ENCODE measurements at places on chromosomes 6 and 20. TPM values are rescaled to one million over a fixed set of nuclear protein-coding genes. Genes with fewer than 3 reads are reported as not detected.
A peak's percentile ranks its signal among the peaks of the same experiment; 100 is the strongest.

DNA sequence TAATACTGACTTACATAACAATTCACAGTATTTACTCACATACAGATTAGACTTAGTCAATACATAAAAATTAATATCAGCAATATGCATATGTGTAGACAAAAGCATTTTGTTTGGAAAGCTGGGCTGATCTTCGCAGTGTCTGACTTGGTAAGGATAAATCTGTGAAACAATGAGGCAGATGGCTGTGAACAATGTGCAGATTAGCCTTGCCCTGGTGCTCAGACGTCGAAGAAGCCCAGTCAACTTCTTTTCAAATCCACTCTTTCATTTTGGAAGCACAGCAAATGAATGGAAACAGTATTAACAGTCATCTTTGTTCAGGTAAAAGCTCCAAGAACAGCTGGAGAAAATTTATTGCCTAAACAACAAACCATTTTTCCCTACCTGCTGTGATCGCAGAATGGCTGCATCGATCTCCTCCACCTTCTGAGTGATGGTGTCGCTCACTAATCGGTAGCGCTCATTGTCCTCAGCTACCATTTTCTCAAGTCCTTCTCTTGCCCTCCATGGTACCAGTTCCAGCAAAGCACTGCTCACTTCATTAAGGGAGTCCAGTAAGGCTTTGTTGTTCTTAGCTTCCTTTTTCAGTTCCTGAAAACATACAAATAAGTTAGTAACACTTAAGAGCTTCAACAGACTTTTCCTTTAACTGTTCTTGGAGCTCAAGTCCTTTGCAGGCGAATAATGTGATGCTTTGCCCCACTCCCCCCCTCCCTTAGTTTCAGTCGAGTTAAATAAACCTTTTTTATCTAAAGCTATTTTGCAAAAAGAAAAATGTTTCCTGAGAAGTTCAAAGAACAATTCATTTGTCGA is 116.5 kb downstream of the DST start:
- peak overlapping the region; percentile 26 for H3K27ac ChIP-seq
- no peaks in the 10 kb centered on the region for H3K27me3 ChIP-seq
- H3K36me3 ChIP-seq: peaks cover 89% of the 10 kb centered on the region
- peaks cover 55% of the 10 kb centered on the region for H3K4me1 ChIP-seq

DNA sequence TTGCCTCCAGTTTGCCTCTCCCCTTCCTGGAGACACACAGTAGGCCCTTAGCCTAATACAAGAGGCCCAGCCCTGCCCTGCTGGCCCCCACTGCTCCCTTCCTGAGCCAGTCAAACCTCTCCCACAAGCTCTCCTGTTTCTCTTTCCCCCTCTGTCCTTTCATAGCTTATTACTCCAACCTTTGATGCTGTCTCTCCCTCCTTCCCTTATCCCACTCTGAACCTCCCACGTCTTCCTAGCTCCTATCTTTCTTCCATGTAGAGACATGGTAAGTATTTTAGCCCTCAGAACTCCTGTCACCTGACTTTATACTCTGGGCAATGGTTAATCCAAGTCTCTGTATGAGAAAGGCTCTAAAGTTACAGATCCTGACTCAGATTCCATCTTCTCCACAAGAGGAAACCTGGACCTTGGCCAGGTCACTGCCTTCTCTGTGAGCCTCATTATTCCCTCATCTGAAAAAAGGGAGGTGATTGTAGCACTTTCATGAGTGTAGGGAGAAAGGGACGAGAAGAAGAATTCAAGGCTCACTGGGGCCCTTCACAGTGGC is 6.7 kb downstream of the TGIF2 start:
- no peak for DNase-seq
- no peak overlapping the region for H3K27ac ChIP-seq
- H3K4me3 ChIP-seq: no peak overlapping the region
- no peaks in the 10 kb centered on the region for H3K36me3 ChIP-seq

GRCh38 chr6:45678285-45678607 is 300.5 kb upstream of the SUPT3H start:
- no peaks in the 10 kb centered on the region for H3K36me3 ChIP-seq
- H3K4me1 ChIP-seq: no peaks in the 10 kb centered on the region
- no peaks in the 10 kb centered on the region for H3K27me3 ChIP-seq
- H3K27ac ChIP-seq: no peak overlapping the region
- no peak overlapping the region for H3K4me3 ChIP-seq

- no peak overlapping the region for H3K4me3 ChIP-seq
- DNase-seq: no peak
- H3K4me1 ChIP-seq: no peaks in the 10 kb centered on the region
- H3K27me3 ChIP-seq: no peaks in the 10 kb centered on the region
Observed at GRCh38 chr20:61146023-61146422, 106.0 kb upstream of the CDH4 start.

- no peaks in the 10 kb centered on the region for H3K27me3 ChIP-seq
- no peak overlapping the region for H3K4me3 ChIP-seq
- H3K4me1 ChIP-seq: peaks cover 3% of the 10 kb centered on the region
- H3K36me3 ChIP-seq: no peaks in the 10 kb centered on the region
Observed at GRCh38 chr6:170019818-170020583, 268.6 kb downstream of the ERMARD start.

GRCh38 chr6:113358063-113358583 is 499.0 kb upstream of the MARCKS start:
- H3K27me3 ChIP-seq: no peaks in the 10 kb centered on the region
- no peaks in the 10 kb centered on the region for H3K36me3 ChIP-seq
- H3K27ac ChIP-seq: no peak overlapping the region

- H3K36me3 ChIP-seq: no peaks in the 10 kb centered on the region
- H3K4me1 ChIP-seq: peaks cover 9% of the 10 kb centered on the region
- no peaks in the 10 kb centered on the region for H3K27me3 ChIP-seq
- no peak overlapping the region for H3K27ac ChIP-seq
Observed at GRCh38 chr20:53643031-53643832, 49.6 kb upstream of the ZNF217 start.

GRCh38 chr20:32751293-32751692 is 8.0 kb upstream of the COMMD7 start:
- no peaks in the 10 kb centered on the region for H3K4me1 ChIP-seq
- H3K27ac ChIP-seq: no peak overlapping the region
- H3K4me3 ChIP-seq: no peak overlapping the region
- no peak for DNase-seq

DNA sequence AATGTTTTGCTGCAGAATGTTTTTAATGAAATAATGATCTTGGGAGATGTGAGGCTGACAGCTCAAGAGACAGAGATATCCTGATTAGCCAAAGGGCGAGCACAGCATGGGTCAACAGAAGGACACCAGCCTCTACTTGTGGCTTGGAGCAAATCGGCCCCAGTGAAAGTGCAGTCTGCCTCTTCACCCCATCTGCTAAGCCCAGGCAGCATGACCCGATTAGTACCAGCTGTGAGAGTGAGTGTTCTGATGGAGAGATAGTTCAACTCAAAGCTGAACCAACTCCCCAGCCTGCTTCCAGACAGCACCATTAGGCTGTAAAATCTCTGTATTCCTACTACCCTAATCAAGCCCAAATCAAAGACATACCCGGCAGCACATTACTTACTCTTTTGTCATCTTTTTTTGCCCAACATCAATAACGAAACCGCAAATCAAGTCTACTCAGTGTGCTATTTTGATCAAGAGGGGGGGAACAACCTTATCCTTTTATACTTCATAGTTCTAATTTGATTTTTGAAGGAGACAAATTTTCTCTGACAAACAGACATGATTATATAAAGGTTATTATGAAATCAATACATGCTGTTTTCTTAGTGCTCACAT is 514.1 kb upstream of the NRSN1 start:
- H3K27me3 ChIP-seq: no peaks in the 10 kb centered on the region
- no peaks in the 10 kb centered on the region for H3K4me1 ChIP-seq
- no peak overlapping the region for H3K27ac ChIP-seq
- no peak overlapping the region for H3K4me3 ChIP-seq

Gene SDCBP2
- 2.4 TPM for total RNA-seq

DNA sequence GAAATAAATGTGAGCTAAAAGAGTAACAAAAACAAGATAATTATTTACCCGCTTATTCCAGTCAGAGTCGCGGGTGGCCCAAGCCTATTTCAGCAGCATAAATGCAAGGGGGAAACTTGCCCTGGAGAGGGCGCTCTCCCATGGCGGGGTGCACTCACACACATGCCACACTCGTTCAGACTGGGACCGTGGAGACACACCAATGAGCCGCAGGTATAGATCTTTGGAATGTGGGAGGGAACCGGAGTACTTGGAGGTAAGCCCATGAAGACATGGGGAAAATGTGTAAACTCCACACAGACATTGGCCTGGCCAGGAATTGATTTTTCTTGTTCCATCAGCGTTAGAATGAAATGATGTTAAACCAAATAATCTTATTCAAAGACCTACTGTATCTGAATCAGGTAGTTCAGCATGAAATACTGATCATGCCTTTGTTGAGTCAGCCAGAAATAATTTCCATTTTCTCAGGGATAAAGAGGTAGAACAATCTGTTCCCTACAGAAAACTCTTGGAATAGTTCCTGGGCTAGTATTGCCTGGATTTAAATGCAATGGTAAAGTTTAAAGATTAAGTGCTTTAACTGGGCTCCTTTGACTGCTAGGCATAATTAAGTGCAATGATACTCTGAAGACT is 191.5 kb downstream of the MCHR2 start:
- H3K4me1 ChIP-seq: no peaks in the 10 kb centered on the region
- H3K27me3 ChIP-seq: peaks cover 4% of the 10 kb centered on the region
- no peak for DNase-seq
- H3K27ac ChIP-seq: no peak overlapping the region
- H3K36me3 ChIP-seq: no peaks in the 10 kb centered on the region

Gene MCM9
- 6.0 TPM for total RNA-seq

DNA sequence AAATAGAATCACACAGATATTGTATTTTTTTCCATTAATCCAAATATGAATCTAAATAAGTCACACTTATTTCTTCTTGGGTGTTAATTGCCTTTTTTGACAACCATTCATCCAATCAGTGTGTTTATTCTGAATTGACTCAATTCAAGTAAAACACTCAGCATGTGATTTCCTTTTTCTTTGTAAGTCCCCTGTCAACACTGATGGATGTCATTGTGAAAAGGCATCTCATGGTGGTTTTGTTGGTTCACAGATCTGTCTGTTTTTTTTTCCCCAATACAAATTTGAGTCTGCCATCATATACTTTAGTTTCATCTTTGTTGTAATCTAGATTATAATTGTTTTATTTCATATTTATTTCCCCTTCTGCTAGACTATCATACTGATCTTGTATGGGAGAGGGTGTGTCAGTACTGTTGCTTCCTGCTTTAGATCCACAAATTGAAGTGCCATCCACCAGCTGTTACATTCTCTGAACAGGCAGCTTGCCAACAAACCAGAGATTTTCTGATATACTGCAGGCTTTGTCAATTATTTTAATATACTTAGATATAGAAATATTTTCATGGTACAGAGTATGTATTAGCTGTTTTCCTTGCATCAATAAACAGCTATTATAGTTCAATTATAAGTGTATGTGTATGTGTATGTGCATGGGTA is 64.2 kb upstream of the FLRT3 start:
- DNase-seq: no peak
- H3K4me1 ChIP-seq: no peaks in the 10 kb centered on the region
- no peaks in the 10 kb centered on the region for H3K27me3 ChIP-seq
- H3K36me3 ChIP-seq: no peaks in the 10 kb centered on the region

Gene GPR63
- total RNA-seq: 1.4 TPM

- H3K4me1 ChIP-seq: peaks cover 48% of the 10 kb centered on the region
- H3K4me3 ChIP-seq: no peak overlapping the region
- no peak overlapping the region for H3K27ac ChIP-seq
- H3K36me3 ChIP-seq: no peaks in the 10 kb centered on the region
- H3K27me3 ChIP-seq: no peaks in the 10 kb centered on the region
Observed at GRCh38 chr6:148383658-148384368, 41.2 kb downstream of the SASH1 start.

DNA sequence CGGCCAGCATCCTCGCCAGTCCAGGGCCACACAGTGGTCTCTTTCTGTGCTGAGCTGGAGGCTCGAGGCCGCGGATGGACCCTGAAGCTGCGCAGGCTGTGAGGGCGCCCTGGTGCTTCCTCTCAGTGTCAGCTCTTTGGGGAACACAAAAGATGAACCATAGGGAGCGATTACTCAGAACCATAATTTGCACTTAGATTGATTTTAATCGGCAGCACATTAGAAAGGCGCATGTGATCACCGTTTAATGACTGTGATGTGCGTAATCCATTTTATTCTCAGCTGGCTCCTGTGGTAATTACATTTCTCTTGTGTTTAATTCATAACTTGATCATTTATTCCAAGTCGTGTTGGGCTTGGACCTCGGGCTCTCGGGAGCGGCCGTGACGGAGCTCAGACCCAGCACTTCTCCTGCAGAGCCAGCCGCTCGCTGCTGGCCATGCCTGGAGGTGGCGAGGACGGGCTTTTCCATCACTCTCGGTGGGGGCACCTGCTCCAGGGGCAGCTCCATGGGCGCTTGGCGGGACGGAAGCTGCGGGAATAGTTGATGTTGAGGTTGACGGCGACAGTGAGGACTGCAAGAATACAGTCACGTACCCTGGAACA is 25.6 kb upstream of the NTSR1 start:
- no peaks in the 10 kb centered on the region for H3K36me3 ChIP-seq
- H3K27ac ChIP-seq: no peak overlapping the region
- no peak for DNase-seq

DNA sequence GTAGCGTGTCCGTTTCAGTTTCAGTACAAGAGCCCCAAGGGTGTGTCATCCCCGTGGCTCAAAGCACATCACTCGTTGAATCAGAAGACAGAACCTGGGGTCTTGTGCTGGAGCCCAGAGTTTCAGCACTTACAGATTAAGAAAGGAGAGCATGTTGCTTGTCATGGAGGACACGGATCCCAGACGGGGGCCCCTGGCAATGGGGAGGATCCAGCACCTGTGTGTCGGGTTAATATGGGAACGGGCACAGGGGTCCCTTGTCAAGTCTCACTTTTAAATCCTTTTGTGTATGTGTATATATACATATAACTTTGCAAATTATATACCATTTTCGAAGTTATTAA is 23.4 kb downstream of the THBS2 start:
- no peak overlapping the region for H3K4me3 ChIP-seq
- no peaks in the 10 kb centered on the region for H3K27me3 ChIP-seq
- no peaks in the 10 kb centered on the region for H3K4me1 ChIP-seq
- no peaks in the 10 kb centered on the region for H3K36me3 ChIP-seq
- H3K27ac ChIP-seq: no peak overlapping the region

- no peak for DNase-seq
- H3K4me3 ChIP-seq: no peak overlapping the region
- H3K27me3 ChIP-seq: no peaks in the 10 kb centered on the region
- H3K4me1 ChIP-seq: no peaks in the 10 kb centered on the region
- H3K36me3 ChIP-seq: peaks cover 6% of the 10 kb centered on the region
- no peak overlapping the region for H3K27ac ChIP-seq
Observed at GRCh38 chr20:5580940-5581708, 169.1 kb upstream of the SHLD1 start.

Gene SLC22A1
- not detected for total RNA-seq

DNA sequence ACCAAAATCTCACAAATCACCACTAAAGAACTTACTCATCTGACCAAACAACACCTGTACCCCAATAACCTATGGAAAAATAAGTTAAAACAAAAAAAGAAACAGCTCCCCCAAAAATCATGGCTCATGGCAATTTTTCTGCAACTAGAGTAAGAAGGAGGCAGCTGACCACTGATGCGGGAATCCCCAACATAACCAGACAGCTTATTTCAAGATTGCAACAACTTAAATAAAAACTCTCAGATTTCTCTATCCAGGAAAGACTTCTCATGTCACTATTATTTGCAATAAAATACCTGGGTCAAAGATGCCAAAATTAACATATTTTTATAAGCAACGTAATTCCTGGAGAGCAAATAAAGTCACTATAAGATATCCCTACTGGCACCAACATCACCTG is 128.1 kb upstream of the LY86 start:
- H3K27me3 ChIP-seq: no peaks in the 10 kb centered on the region
- no peaks in the 10 kb centered on the region for H3K4me1 ChIP-seq
- no peaks in the 10 kb centered on the region for H3K36me3 ChIP-seq
- H3K4me3 ChIP-seq: no peak overlapping the region
- H3K27ac ChIP-seq: no peak overlapping the region

GRCh38 chr20:10876558-10876957 is 202.8 kb upstream of the JAG1 start:
- DNase-seq: no peak
- no peaks in the 10 kb centered on the region for H3K27me3 ChIP-seq
- no peak overlapping the region for H3K4me3 ChIP-seq
- H3K4me1 ChIP-seq: no peaks in the 10 kb centered on the region
- no peaks in the 10 kb centered on the region for H3K36me3 ChIP-seq
